ENCODE measurements at places on chromosomes 5 and 9.

GRCh38 chr5:172690258-172691075 lies 49.4 kb downstream of the NEURL1B start:
- DNase-seq, result no peak

- DNase-seq, result no peak
Observed at GRCh38 chr9:19232823-19233194, 2.3 kb downstream of the DENND4C start.

DNA sequence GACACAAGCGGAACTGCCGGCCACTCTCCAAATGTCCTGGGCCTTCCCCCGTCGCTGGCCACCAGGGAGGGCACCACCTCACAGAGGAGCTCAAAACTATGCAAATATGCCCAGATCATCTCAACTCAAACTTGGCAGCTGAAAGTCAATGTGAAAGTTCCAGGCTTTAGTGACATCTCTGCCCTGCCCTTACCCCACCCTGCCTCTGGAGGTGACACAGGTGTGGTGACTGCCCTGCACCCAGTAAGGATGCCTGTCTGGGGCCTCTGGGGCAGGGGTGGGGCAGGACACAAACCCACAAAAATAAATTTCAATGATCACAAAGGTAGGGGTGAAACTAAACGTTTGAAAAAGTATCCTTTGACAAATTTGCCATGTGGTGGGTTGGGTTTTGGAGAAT lies 213.4 kb downstream of the HSPA4 start:
- DNase-seq, result no peak

- peak; percentile 69 for DNase-seq
Observed at GRCh38 chr5:65858316-65858715, 68.1 kb upstream of the ERBIN start.

DNA sequence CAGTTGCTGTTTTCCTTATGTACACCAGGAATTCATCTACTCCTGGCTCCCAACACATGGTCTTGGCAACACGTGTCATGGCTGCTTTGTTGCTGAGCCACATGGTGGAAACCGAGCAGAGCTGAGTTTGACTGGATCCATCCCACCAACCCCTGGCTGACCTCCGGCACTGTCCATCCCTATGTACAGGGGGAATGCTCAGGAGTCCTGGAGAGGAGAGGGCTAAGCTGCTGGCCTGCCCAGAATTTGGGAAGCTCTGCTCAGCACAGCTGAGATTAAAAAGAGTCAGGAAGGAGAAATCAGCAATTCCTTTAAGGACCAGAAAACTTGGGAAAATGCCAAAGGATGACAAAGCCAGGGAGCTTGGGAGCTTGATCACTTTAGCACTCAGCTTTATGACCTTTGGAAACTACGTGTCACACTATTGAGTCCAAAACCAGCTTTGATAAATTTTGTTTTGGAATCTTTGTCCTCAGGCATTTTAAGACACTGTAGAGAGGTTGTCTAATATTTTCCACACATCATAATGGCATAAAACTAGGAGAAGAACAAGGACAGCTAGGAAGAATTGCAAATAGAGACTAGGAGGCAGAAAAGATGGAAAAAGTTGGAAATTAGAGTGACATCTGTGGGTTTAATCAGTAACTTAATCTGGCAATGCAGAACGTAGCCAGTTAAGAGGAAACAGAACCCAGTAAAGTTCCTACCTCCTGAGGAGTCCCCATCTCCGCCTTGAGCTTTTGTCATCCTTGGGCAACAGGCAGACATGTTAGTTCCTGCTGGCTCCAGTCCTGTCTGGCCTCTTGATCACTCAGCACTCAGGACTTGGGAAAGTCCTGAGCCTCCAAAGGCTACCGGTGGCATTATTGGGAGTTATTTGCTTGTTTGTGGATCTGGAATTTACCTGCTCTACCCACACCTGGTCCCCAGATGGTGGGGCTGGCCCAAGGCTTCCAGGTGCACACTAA lies 62.5 kb upstream of the PLPP1 start:
- no peak for DNase-seq

- DNase-seq, result peak; percentile 46
Observed at GRCh38 chr9:16193066-16193465, 640.2 kb downstream of the CCDC171 start.

DNA sequence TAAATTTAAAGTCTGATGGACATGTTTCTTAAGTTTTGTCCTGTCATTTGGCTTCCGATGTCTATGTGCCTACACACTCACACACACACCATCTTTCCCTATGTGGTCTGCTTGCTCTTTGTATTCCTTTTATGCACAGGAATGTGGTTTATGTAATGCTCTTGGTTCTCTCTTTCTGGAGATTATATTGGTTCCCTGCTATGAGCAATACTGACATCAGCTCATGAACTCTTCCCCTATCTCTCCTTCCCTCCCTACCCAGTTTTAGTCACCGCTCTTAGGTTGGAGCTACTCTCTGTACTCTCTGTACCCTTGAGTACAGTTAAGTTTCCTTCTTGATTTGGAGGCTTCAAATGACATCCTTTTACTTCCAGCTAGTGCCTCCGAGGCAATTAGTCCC lies 77.9 kb upstream of the MVB12B start:
- DNase-seq, result peak; percentile 95

GRCh38 chr9:78292716-78293497 lies 4.0 kb upstream of the PSAT1 start:
- DNase-seq, result no peak

GRCh38 chr9:3647652-3648051 lies 121.9 kb upstream of the RFX3 start:
- no peak for DNase-seq

DNA sequence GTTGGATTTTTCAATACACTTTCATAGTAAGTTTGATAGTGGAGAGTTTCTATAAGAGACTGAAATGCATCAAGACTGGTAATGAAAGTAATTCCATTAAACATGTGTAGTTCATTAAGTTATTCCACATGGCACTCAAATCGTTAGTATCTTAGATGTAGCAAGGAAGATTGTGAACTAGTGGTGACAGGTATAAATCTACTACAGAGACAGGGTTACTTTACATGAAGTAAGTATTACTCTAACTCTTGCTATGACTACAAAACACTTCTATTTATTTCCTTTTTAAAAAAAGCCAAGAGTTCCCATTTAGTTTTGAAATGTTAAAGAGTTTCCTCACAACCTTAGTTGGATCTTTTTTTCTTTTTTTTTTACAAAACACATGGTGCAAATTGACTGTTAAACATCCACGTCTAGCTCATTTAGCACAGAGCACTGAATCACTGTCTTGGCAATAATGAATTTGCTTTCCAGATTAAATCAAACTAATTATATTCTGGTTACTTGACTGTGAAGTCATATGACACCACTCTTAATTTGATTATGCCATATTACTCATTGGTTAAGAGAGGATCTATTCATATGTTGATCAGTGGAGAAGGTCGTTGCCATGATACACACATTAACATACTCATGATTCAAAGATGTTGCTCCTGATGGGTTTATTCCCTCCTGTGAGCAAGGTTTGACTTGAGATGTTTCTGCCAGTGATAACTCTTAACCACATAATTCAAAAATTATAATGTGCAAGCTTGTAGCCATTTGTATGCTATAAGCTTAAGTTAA lies 644.8 kb downstream of the EFNA5 start:
- no peak for DNase-seq

DNA sequence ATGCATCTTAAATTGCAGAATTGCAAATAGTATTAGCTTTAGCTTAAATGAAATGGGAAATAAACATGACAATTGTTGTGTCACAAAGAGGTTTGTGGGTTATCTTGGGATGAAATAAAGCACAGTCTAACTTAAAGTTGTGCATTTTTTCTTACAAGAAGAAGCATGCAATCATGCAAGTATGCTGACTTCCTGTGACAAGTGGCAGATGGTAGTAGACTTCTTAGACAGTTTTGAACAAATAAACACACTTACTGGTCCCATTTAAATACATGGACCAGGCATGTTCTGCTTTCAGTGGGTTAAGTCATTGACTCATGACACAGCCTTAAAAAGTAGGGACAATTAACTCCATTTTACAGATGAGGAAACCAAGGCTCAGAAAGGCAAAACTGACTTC lies 15.9 kb upstream of the C5orf63 start:
- no peak for DNase-seq

- DNase-seq, result no peak
Observed at GRCh38 chr5:35038891-35039290, 8.9 kb downstream of the AGXT2 start.

- no peak for DNase-seq
Observed at GRCh38 chr5:10556893-10557746, 6.8 kb upstream of the ANKRD33B start.

- DNase-seq, result no peak
Observed at GRCh38 chr5:125517973-125518550, 771.6 kb upstream of the ZNF608 start.

DNA sequence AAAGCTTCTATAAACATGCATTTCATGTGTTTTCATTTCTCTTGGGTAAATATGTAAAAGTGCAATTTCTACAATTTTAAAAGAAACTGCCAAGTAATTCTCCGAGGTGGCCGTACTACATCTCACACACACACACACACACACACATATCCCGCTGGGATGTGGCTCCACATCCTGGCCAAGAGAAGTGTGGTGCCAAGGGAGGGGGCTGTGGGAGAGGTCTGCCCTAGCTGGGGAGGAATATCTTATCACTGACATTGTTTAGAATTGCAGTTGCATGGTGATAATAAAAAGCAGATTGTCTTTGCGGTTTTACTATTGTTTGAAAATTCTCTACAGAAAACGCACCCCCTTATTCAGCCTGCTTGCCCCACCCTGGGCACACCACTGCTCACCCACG lies 558.4 kb downstream of the BNC2 start:
- peak; percentile 46 for DNase-seq

- DNase-seq, result no peak
Observed at GRCh38 chr5:7668161-7668560, 182.8 kb downstream of the CFAP90 start.

DNA sequence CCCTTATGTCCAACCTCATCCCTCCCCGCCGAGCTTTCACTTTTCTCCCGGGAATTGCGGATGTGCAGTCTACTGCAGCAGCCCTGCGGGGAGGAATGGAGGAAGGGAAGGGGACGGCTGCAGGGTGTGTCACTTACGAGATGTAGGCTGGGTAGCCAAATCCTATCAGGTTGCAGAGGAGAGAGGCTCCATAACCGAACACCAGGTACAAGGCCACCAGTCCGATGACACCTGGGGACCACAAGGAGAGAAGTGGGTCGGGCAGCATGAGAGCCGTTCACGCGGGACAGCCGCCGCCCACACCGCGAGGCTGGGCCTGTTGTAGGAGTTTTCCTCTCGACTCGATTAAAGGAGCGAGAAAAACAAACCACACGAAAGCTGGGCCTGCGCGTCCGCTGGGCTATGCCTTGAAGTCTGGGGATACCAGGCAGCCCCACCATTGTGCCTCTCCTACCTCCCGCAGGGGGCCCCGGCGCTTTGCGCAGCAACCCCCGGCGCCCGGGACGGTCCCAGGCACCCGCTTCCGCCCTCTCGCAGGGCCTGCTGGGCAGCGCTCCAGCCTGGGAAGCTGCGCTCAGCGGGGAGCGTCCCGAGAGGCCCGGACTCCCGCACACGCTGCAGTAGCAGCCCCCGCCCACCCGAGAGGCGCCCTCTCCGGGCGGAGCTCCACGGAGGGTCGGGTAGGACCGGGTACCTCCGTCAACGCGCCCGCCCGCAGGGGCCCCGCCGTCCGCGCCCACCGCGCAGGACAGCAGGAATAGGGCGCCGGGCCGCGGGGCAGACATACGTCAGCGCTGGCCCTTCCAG lies 798 bp downstream of the REEP5 start:
- DNase-seq, result peak; percentile 62

GRCh38 chr9:135000647-135001245 lies 83.0 kb upstream of the FCN1 start:
- DNase-seq, result peak; percentile 2

- DNase-seq, result no peak
Observed at GRCh38 chr5:117072439-117072838, 497.8 kb upstream of the SEMA6A start.

GRCh38 chr5:56262279-56262678 lies 29.1 kb upstream of the ANKRD55 start:
- DNase-seq, result peak; percentile 62

- no peak for DNase-seq
Observed at GRCh38 chr5:28104080-28104479, 1065.7 kb upstream of the CDH9 start.

DNA sequence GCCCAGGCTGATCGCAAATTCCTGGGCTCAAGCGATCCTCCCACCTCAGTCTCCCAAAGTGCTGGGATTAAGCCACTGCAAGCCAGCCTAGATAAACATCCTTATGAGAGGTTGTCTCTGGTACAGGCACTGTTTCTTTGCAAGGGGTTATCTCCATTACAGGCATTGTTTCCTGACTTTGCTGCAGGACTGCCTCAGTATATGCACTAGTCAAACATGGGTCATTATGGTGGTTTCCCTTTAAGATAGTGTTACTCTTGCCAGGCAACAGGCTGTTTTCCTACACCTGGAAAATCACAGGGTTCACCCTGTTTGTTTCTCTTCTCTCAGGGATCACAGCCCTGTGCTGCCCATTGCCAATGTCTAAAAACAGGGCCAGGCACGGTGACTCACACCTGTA lies 7.8 kb upstream of the CLTB start:
- no peak for DNase-seq

DNA sequence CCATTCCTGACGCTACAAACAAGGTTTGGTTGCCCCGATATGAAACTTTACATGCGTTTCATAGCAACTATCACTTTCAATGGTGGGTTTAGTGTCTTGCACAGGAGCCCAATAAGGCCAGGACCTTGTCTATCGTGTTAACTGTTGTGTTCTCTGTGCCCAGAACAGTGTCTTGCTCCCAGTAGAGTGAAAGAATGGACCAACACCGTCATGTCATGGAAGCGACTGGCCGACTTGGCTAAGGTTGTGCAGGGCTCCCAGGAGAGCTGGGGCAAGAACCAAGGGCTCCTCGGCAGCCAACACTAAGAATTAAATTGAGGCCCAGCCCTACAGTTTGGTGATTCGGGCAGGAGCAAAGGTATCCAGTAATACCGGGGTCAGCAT lies 498 bp upstream of the ARHGEF37 start:
- no peak for DNase-seq

DNA sequence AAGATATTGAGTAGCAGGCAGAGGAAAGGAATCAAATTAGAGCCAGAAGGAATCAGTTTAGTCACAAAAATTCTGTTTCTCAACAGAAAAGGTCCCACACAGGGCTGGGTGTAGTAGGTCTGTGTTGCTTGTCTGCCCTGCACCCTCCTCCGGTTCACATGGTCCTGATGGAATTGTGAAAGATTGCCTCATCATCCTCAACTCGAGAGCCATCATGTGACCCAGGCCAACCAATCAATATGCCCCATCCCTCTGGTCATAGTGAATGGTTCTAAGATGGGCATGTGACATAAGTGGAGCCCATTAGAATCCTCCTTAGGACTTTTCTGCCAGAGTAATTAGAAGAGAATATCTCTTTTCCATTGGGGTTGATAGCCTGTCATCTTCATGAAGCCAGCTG lies 56.7 kb upstream of the RAD23B start:
- DNase-seq, result peak; percentile 60

DNA sequence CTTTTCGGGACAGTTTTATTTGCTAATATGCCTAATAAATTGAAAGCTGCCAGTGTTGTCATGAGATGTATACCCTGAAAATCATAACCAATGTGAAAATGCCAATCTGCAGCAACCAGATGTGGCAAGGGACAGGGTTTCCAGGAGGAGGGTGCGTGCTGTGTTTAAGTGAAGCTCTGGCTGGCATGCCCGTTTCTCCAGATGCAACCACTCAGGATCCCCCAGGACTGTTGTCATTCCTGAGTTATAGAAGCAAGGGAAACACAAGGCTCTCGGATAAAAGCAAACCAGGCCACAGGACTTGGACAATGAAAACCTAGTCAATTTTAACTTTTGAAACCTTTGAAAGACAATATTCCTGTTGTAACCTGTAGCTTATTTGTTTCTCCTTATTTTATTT lies 360.2 kb downstream of the SLIT3 start:
- no peak for DNase-seq

GRCh38 chr5:61130289-61130688 lies 32.0 kb downstream of the SMIM15 start:
- no peak for DNase-seq

Measured in amniotic epithelial cell (primary cell).